ENCODE measurements at places on chromosomes 12 and 14. TPM values are rescaled to one million over a fixed set of nuclear protein-coding genes. Genes with fewer than 3 reads are reported as not detected.

The BEGAIN gene
- 0.60 TPM for total RNA-seq

The FLRT2 gene
- 17.0 TPM for total RNA-seq

The AQP2 gene
- total RNA-seq, result 25.3 TPM

The ZNF641 gene
- total RNA-seq, result 54.7 TPM

The PRR4 gene
- total RNA-seq, result 1.7 TPM
